ENCODE measurements at places on chromosomes 5 and 9. TPM values are rescaled to one million over a fixed set of nuclear protein-coding genes. Genes with fewer than 3 reads are reported as not detected.

F2RL1 gene
- total RNA-seq, result 2.5 TPM

TMEM174 gene
- not detected for total RNA-seq

ZMAT2 gene
- total RNA-seq, result 31.8 TPM

SLC26A2 gene
- 2.2 TPM for total RNA-seq

NIM1K gene
- total RNA-seq, result 0.46 TPM

PCDHA9 gene
- not detected for total RNA-seq

C9 gene
- not detected for total RNA-seq

PCDHGA10 gene
- not detected for total RNA-seq

ABITRAM gene
- 10.6 TPM for total RNA-seq

NR2F1-AS1 gene
- total RNA-seq, result not detected

UQCRQ gene
- total RNA-seq, result 124 TPM

RBM22 gene
- 119 TPM for total RNA-seq

PCDHGA7 gene
- 0.14 TPM for total RNA-seq

CDH9 gene
- not detected for total RNA-seq

GLRA1 gene
- total RNA-seq, result not detected

ZNF474 gene
- not detected for total RNA-seq

Data from CD8-positive, alpha-beta T cell (primary cell).